ENCODE measurements at places on chromosomes 5 and 9.
A peak's percentile ranks its signal among the peaks of the same experiment; 100 is the strongest.

DNA sequence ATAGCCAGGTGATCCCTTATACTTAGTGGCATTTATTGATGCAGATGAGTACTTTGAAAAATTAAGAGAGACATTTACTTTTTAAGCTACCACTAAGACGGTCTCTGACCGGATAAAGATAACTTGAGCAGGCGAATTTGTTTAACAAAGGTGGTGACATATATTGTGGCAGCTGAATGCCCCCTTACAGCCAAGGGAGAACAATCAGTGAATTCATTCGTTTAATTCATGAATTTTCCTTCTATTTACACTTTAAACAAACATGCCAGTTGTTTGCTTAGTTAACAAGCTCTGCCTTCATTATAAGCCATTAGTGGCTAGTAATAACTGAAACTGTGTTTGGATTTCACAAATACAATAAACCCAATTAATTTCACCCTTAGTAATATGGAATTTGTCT is 187.1 kb downstream of the AOPEP start:
- no peak overlapping the region for H3K4me3 ChIP-seq
- peaks cover 70% of the 10 kb centered on the region for H3K4me1 ChIP-seq
- DNase-seq: no peak
- H3K27ac ChIP-seq: no peak overlapping the region
- H3K36me3 ChIP-seq: no peaks in the 10 kb centered on the region

- no peaks in the 10 kb centered on the region for H3K27me3 ChIP-seq
- no peaks in the 10 kb centered on the region for H3K36me3 ChIP-seq
- no peak overlapping the region for H3K27ac ChIP-seq
- H3K4me3 ChIP-seq: no peak overlapping the region
- peaks cover 37% of the 10 kb centered on the region for H3K4me1 ChIP-seq
- no peak for DNase-seq
These were observed 5.7 kb upstream of the LARP1 start for GRCh38 chr5:154749491-154749890.

- H3K4me3 ChIP-seq: no peak overlapping the region
- H3K4me1 ChIP-seq: peaks cover 13% of the 10 kb centered on the region
- no peak for DNase-seq
- no peaks in the 10 kb centered on the region for H3K36me3 ChIP-seq
- H3K27me3 ChIP-seq: no peaks in the 10 kb centered on the region
These were observed 646.1 kb upstream of the SEMA6A start for GRCh38 chr5:117220730-117221129.

- H3K27me3 ChIP-seq: no peaks in the 10 kb centered on the region
- H3K4me1 ChIP-seq: no peaks in the 10 kb centered on the region
- H3K27ac ChIP-seq: no peak overlapping the region
- DNase-seq: no peak
- no peaks in the 10 kb centered on the region for H3K36me3 ChIP-seq
These were observed 39.3 kb upstream of the TNC start for GRCh38 chr9:115157245-115157674.

GRCh38 chr9:132730054-132731033 is 60.1 kb downstream of the GTF3C4 start:
- H3K4me1 ChIP-seq: peaks cover 20% of the 10 kb centered on the region
- H3K27me3 ChIP-seq: no peaks in the 10 kb centered on the region
- DNase-seq: no peak
- H3K4me3 ChIP-seq: no peak overlapping the region

DNA sequence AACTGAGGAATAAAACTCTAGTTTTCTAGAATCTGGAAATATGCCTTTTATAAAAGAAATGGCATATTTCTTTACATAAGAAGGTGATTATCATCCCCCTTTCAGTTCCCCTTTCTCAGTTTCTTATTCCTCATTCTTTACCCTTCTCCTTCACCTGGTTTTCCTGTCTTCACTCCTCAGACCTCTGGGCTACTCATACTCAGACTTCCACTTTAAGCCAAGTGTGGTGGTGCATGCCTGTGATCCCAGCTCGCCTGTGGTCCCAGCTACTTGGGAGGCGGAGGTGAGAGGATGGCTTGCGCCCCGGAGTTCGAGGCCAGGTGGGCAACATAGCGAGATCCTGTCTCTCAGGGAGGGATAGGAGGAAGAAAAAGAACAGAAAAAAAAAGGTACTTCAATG is 57.2 kb downstream of the RANBP6 start:
- H3K4me1 ChIP-seq: no peaks in the 10 kb centered on the region
- H3K27ac ChIP-seq: no peak overlapping the region
- H3K4me3 ChIP-seq: no peak overlapping the region
- no peaks in the 10 kb centered on the region for H3K27me3 ChIP-seq
- no peak for DNase-seq

- H3K27ac ChIP-seq: no peak overlapping the region
- no peaks in the 10 kb centered on the region for H3K27me3 ChIP-seq
- no peaks in the 10 kb centered on the region for H3K36me3 ChIP-seq
- DNase-seq: no peak
- peak overlapping the region; percentile 6 for H3K4me3 ChIP-seq
- H3K4me1 ChIP-seq: peaks cover 42% of the 10 kb centered on the region
These were observed 183.2 kb downstream of the GNAQ start for GRCh38 chr9:77848404-77848803.

DNA sequence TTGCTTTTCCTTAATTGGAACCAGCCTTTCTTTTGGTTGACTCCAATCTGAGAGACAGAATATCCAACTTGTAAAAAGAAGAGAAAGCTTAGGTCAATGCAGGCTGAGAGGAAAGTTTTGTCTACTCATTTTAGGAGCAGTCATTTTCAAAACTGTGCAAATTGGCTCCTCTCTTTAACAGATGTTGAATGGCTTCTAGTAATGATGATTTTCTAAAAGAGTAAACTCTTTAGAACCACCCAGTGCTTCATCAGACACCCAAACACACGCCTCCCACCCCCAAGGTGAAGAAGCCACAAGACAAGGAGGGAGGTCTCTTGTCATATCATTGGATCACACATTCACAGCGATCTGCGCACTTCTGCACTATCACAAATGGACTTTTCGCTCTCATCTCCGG is 116.3 kb upstream of the KLF9 start:
- no peaks in the 10 kb centered on the region for H3K36me3 ChIP-seq
- no peaks in the 10 kb centered on the region for H3K27me3 ChIP-seq
- no peak for DNase-seq
- no peak overlapping the region for H3K4me3 ChIP-seq

GRCh38 chr5:88602584-88602983 is 280.4 kb downstream of the MEF2C start:
- no peak overlapping the region for H3K4me3 ChIP-seq
- no peaks in the 10 kb centered on the region for H3K27me3 ChIP-seq
- H3K27ac ChIP-seq: no peak overlapping the region

DNA sequence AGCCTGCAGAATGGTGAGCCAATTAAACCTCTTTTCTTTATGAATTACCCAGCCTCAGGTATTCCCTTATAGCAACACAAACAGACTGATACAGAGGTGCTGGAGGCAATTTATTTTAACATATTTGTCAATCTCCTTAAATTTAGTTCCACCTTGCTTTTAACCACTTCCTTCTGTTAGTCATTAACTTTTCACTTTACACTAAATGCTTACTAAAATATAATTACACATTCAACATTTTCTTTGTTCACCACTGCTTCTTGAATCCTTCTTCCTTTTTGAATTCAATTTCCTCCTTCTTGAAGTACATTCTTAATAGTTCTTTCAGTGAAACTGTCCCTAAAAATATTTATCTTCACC is 39.4 kb downstream of the LYRM7 start:
- H3K4me3 ChIP-seq: no peak overlapping the region
- peaks cover 9% of the 10 kb centered on the region for H3K4me1 ChIP-seq
- DNase-seq: no peak
- no peaks in the 10 kb centered on the region for H3K27me3 ChIP-seq

GRCh38 chr5:73859696-73860095 is 233.7 kb downstream of the ARHGEF28 start:
- no peaks in the 10 kb centered on the region for H3K27me3 ChIP-seq
- no peaks in the 10 kb centered on the region for H3K36me3 ChIP-seq
- H3K4me3 ChIP-seq: no peak overlapping the region
- H3K27ac ChIP-seq: no peak overlapping the region

- no peak overlapping the region for H3K4me3 ChIP-seq
- DNase-seq: no peak
- H3K27ac ChIP-seq: no peak overlapping the region
- no peaks in the 10 kb centered on the region for H3K27me3 ChIP-seq
These were observed 122.7 kb downstream of the GCNT1 start for GRCh38 chr9:76581731-76582130.

DNA sequence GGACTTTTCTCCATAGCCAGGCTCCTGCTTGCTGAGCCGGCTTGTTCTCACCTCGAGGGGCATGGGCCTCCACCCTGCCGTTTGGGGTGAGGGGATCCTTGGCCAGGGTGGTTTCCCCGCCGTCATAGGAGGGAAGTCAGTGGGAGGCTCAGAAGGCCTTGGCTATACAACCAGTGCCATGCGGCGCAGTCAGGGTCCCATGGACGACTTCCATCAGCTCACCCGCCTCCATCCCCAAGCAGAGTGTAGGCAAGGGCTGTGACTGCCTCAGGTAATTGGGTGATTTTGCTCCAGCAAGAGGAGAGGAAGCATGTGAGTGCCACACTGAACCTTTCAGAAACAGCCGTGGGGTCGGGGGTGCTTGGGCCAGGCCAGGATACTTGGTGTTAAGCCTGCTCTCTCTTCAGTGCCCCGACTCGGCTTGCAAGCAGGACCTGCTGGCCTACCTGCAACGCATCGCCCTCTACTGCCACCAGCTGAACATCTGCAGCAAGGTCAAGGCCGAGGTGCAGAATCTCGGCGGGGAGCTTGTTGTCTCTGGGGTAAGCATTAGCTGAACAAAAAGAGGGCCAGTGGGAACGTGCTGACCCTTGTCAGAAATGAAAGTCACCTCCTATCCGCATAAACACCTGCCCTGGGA is 57.2 kb upstream of the LRRTM2 start:
- no peak overlapping the region for H3K27ac ChIP-seq
- no peaks in the 10 kb centered on the region for H3K27me3 ChIP-seq
- peak overlapping the region; percentile 17 for H3K4me3 ChIP-seq

GRCh38 chr9:31355965-31356364 is 1028.5 kb upstream of the ACO1 start:
- H3K27me3 ChIP-seq: no peaks in the 10 kb centered on the region
- no peaks in the 10 kb centered on the region for H3K4me1 ChIP-seq
- H3K4me3 ChIP-seq: no peak overlapping the region
- no peaks in the 10 kb centered on the region for H3K36me3 ChIP-seq

GRCh38 chr9:74122216-74122615 is 374.9 kb upstream of the RORB start:
- no peak overlapping the region for H3K4me3 ChIP-seq
- H3K36me3 ChIP-seq: no peaks in the 10 kb centered on the region
- H3K27ac ChIP-seq: no peak overlapping the region
- no peaks in the 10 kb centered on the region for H3K4me1 ChIP-seq
- no peak for DNase-seq

- H3K27ac ChIP-seq: no peak overlapping the region
- DNase-seq: no peak
- peaks cover 3% of the 10 kb centered on the region for H3K27me3 ChIP-seq
- no peaks in the 10 kb centered on the region for H3K36me3 ChIP-seq
These were observed 84.4 kb upstream of the SPIN1 start for GRCh38 chr9:88303721-88304451.

- no peaks in the 10 kb centered on the region for H3K27me3 ChIP-seq
- no peak overlapping the region for H3K27ac ChIP-seq
- DNase-seq: no peak
- no peak overlapping the region for H3K4me3 ChIP-seq
These were observed 22.4 kb upstream of the SPINK14 start for GRCh38 chr5:148145916-148146315.

- DNase-seq: no peak
- H3K36me3 ChIP-seq: no peaks in the 10 kb centered on the region
- no peak overlapping the region for H3K4me3 ChIP-seq
These were observed 118.3 kb downstream of the NR6A1 start for GRCh38 chr9:124652615-124653393.

GRCh38 chr5:39072925-39073766 is 1.1 kb downstream of the RICTOR start:
- H3K27me3 ChIP-seq: peaks cover 18% of the 10 kb centered on the region
- peak overlapping the region; percentile 96 for H3K4me3 ChIP-seq
- peak overlapping the region; percentile 91 for H3K27ac ChIP-seq
- peak; percentile 22 for DNase-seq
- peaks cover 16% of the 10 kb centered on the region for H3K4me1 ChIP-seq

DNA sequence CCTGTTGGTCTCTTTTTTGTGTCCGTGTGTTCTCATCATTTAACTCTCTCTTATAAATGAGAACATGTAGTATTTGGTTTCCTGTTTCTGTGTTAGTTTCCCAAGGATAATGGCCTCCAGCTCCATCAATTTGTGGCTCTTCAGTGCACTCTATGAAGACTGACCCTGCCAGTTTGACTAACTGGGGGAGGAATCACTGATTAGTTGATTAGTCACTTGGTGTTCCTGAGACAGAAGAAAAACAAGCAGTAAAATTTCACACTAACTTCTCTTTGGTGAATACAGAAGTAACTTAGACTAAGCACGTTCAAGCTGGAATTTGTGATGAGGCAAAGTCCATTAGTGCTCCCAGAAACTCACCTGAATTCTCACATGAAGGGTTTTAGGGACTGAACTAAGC is 495.8 kb upstream of the RORB start:
- H3K36me3 ChIP-seq: no peaks in the 10 kb centered on the region
- no peak overlapping the region for H3K4me3 ChIP-seq
- no peaks in the 10 kb centered on the region for H3K4me1 ChIP-seq
- no peaks in the 10 kb centered on the region for H3K27me3 ChIP-seq
- DNase-seq: no peak
- no peak overlapping the region for H3K27ac ChIP-seq

DNA sequence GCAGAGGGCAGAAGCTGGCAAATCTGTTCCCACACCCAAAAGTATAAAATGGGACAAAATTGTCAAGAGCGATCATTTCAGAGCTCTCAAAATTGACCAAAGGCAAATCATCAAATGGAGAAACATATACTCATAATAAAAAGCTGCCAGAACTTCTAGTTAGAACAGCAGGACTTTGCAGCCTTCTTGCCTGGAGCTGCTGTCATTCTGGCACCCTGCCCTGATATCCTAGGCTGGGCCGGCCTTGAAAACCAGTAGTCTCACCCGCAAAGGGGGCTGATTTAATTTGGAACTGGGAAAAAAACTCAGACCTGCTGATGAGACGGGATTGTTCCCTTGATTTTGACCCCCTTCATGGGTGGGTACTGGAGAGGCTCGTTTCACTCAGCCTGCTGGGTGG is 18.5 kb downstream of the OR2V1 start:
- no peak for DNase-seq
- H3K36me3 ChIP-seq: peaks cover 4% of the 10 kb centered on the region
- H3K27me3 ChIP-seq: peaks cover 96% of the 10 kb centered on the region
- H3K4me1 ChIP-seq: peaks cover 14% of the 10 kb centered on the region
- H3K27ac ChIP-seq: no peak overlapping the region
